ENCODE measurements at places on chromosomes 2 and 18.

- DNase-seq = no peak
Measured at GRCh38 chr2:7237466-7237865, 320.3 kb downstream of the RNF144A start.

- DNase-seq = no peak
Measured at GRCh38 chr2:78029392-78029995, 507.3 kb upstream of the LRRTM4 start.

- no peak for DNase-seq
Measured at GRCh38 chr2:222434204-222434603, 9.9 kb downstream of the SGPP2 start.

DNA sequence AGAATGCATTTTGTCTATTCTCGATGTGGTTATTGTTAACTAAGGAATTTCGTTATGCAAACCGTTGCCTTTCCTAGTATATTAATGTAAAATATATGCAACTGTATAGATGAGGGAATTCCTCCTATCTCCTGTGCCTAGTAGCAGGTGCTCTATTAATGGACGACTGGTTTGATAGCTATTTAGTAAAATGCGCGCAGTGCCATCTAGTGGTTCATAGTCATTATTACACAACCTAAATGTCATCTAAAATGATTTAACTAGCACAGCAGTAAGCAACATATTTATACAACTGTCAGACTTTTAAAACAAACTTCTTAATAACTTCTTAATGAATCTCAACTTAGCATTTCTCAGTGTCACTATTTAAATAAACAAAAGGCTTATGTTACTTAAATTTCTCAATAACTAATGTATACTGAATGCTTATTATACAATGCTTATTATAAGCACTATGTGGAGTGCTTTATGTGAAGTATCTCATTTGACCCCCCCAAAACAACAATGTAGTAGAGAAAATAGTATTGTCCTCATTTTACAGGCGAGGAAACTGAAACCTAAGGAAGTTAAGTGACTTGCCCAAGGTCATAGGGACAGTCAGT is 77.9 kb downstream of the DTNA start:
- peak; percentile 26 for DNase-seq

- DNase-seq = no peak
Measured at GRCh38 chr18:42563995-42564394, 551.5 kb downstream of the RIT2 start.

GRCh38 chr2:233706720-233707119 is 6.0 kb upstream of the UGT1A5 start:
- DNase-seq = no peak

DNA sequence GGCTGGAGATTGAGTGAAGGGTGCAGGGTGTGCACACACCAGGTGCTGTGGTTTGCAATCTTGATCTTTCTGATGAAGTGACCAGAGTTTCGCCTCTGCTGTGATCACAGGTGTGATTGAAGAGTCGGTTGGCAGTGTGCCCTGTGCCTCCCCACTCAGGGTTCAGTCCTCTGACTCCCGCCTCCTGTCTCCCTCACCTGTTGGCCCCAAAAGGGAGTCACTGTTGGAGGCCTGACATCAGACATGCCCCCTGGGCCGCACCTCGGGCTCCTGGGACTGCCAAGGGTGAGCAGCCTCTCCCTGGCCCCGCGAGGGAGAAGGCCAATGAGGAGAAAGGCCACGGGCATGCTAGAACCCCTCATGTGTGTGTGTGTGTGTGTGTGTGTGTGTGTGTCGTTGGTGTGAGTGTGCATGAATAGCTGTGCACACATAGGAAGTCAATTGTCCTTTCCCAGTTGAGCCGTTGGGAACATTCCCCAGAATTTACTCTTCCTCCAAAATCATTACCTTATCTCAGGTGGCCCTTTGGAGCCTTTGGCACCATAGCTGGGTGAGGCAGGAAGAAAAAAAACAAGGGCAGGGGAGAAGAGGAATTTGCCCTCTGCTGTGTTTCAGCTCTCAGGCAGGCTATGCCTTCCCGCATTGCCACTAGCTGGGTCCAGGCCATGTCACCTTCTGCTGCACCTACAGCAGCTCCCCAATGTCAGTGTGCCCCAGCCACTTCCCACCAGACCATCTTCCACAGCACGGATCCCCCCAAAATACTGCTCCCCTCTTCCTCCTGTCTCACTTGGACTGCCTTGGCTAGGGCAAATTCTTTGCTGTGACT is 78.1 kb upstream of the LAPTM4A start:
- DNase-seq = no peak

DNA sequence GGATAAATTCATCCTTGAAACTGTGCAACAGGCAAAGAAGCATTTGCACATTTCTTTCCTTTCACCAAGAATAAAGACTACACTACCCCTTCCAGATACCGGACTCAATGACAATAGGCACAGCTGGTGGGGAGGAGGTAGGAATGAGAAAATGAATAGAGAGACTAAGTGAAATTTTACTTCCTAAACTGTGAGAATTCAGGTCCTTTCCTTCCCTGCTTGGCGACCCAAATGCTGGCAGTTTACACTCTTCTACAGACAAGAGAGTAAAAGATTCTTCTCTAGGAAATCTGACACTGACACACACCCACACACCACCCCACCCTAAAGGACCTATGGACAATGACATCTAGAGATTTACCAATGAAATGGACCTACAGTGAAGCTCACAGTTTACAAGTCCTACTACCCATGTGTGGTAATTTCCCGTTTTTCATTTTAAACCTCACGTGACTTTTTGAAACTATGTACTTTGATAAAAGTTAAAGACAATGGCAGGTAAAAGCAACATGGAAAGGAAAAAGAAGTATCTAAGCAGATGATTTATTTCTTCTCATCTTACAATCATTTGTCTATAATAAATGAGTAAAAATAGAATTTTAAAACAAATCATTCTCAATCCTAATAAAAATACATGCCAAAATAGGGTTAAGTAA is 27.9 kb downstream of the REV1 start:
- DNase-seq = no peak

GRCh38 chr2:122866095-122866494 is 1110.6 kb downstream of the TSN start:
- no peak for DNase-seq

GRCh38 chr2:53729143-53729762 is 38.4 kb upstream of the CHAC2 start:
- DNase-seq = no peak

DNA sequence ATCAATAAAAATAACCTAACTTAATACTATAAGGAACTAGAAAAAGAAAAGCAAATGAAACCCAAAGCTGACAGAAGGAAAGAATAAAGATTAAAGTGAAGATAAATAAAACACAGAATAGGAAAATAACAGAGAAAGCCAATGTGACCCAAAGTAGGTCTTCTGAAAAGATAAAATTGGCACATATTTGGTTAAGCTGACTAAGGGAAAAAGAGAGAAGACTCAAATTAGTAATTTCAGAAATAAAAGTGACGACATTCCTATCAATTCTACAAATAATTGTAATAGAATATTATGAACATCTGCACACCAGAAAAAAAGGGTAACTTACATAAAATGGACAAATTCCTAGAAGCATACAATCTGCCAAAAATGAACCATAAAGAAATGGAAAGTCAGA is 30.2 kb downstream of the ROCK1 start:
- no peak for DNase-seq

GRCh38 chr18:56986829-56987228 is 160.1 kb upstream of the BOD1L2 start:
- no peak for DNase-seq

DNA sequence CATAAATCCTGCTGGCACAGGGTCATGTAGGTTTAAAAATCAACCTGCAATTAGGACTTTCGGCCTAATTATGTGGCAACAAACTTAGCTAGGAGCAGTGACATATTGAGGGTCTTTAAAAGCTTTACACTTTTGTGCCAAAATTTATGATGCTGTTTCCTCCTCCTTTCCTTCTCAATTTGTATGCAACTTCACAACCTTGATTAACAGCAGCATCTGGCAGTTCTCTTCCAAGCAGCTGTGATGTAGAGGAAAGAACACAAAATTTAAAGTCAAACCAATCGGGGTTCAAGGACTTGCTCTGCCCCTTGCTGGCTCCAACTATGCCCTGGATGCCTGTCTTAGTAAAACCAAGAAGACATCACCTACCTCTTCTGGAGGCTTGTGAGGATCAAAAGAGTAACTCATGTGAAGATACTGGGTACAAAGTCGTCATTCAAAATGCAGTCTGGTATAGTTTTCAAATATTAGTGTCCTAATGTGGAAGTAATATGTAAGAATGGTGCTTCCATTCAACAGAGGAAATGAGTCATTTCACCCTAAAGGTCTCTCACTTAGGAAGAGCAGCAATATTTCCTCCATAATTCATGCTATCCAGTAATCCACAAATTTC is 94.7 kb downstream of the ANKRD44 start:
- DNase-seq = no peak

DNA sequence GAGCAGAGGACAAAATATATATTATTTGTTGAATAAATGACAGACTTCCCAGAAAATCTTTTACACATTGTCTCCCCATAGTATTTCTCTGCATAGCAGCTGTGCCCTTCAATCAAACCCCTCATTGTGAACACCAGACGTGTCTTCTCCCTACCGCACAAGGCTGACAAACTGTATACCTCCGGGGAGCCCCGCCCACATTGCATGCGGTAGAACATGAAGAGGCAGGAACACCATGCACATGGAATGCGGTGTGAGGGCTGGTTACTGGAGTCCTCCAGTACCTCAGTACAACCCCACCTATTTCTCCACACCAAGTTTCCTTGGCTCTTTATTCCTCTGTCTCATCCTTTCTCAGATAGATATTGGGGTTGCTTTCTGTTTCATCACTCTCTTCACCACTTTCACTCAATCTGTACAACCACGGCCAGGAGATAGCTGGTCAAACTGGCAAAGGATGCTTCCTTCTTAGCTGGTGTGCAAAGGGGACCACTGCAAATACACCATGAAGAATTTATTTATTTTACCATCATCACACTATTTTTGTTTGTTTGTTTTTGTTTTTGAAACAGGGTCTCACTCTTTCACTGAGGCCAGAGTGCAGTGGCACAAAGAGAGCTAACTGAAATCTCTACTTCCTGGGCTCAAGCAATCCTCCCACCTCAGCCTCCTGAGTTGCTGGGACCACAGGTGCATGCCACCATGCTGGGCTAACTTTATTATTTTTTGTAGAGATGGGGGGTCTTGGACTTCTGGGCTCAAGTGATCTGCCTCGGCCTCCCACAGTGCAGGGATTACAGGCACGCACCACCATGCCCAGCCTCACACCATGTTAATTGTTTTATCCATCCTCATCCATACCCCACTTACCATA is 2.3 kb upstream of the NBAS start:
- DNase-seq = no peak

- no peak for DNase-seq
Measured at GRCh38 chr2:179233083-179233490, 31.5 kb downstream of the SESTD1 start.

- DNase-seq = no peak
Measured at GRCh38 chr2:59752071-59752470, 801.4 kb downstream of the BCL11A start.

- DNase-seq = no peak
Measured at GRCh38 chr2:44167311-44167907, 1.3 kb upstream of the PPM1B start.

GRCh38 chr2:8364668-8365067 is 317.2 kb upstream of the ID2 start:
- no peak for DNase-seq

GRCh38 chr2:167832868-167833287 is 414.5 kb downstream of the STK39 start:
- no peak for DNase-seq

- DNase-seq = no peak
Measured at GRCh38 chr2:146602383-146602782, 1242.4 kb upstream of the ACVR2A start.

DNA sequence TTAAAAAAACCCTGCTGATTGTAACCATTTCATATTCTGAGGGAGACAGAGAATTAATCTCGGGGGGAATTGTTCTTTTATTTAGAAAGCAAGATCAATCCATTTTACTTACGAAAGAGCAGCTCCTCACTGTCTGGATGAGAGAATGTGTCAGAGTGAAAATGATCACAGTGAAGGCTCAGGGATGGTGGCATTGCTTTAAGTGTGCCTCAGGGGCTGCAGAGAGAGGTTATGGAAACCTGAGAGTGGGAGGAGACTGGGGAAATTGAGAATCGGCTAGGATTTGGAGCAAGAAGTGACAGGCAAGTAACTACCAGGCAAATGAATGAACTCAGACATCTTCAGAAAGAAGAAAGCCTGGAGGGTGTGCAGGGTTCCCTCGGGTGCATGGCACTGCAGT is 34.2 kb downstream of the MRPL35 start:
- DNase-seq = no peak

GRCh38 chr2:127419448-127420038 is 1.3 kb downstream of the PROC start:
- no peak for DNase-seq

DNA sequence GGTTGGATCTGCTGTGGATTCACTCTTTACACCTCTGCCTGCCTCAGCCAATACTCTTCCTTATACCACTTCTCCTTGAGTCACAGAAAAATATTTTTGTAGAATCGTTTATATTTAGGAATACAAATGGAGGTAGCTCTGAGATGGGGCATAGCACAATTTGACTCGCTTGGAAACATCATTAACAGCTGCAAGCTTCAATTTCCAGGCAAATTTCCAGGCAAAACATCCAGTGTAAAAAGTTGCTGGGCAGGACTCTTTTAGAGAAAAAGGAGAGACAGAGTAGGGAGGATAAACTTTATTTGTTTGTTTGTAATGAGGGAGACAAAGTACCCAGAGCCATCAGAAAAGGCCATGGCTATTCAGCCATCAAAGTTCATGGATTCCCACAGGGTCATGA is 74.4 kb upstream of the SOX11 start:
- DNase-seq = no peak

DNA sequence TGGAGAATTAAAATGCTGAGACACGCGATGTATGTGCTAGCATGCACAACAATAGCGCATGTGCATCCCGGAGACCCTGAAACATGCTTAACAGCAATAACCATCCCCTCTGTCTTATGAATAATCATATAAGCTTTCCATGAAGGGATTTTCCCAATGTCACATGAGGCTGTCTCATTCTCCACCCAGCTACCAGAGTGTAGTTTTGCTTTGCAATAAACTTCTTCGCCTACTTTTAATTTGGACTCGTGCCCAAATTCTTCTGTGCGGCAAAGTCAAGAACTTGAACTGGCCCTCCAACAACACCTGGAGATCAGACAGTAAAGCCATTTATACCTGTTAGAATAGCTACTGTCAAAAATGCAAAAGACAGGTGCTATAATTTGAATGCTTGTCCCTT is 15.5 kb downstream of the LYG1 start:
- no peak for DNase-seq
